ENCODE measurements at places on chromosomes 1 and 21. TPM values are rescaled to one million over a fixed set of nuclear protein-coding genes. Genes with fewer than 3 reads are reported as not detected.

The FCGR3B gene
- total RNA-seq: not detected

The ACTL8 gene
- 0.06 TPM for total RNA-seq

The LCE6A gene
- total RNA-seq: not detected

The HEYL gene
- not detected for total RNA-seq

The ECM1 gene
- total RNA-seq: 27.5 TPM

The TMEM200B gene
- 0.08 TPM for total RNA-seq

The FCRLB gene
- 0.51 TPM for total RNA-seq

The CASZ1 gene
- 0.17 TPM for total RNA-seq

The SPRR3 gene
- not detected for total RNA-seq

The SPTA1 gene
- total RNA-seq: 2.4 TPM

The PTAFR gene
- total RNA-seq: 0.04 TPM

The CRYAA gene
- not detected for total RNA-seq

The RXFP4 gene
- not detected for total RNA-seq

The F13B gene
- total RNA-seq: not detected

The GPR52 gene
- total RNA-seq: not detected

The LAMB3 gene
- 1.8 TPM for total RNA-seq

The FMO2 gene
- total RNA-seq: not detected

The GLIS1 gene
- 0.86 TPM for total RNA-seq

The OLIG1 gene
- not detected for total RNA-seq

The TPTE gene
- total RNA-seq: 3.7 TPM

The S100A7A gene
- total RNA-seq: not detected

The IL10 gene
- total RNA-seq: not detected

The MROH9 gene
- not detected for total RNA-seq

The PDC gene
- total RNA-seq: not detected

The FMO4 gene
- total RNA-seq: 5.8 TPM

The SKI gene
- total RNA-seq: 172 TPM

The A3GALT2 gene
- not detected for total RNA-seq

The WDR77 gene
- 62.6 TPM for total RNA-seq

The C1orf141 gene
- total RNA-seq: not detected

The ERICH3 gene
- total RNA-seq: 0.29 TPM

The ST7L gene
- 16.0 TPM for total RNA-seq

The B3GALT5 gene
- total RNA-seq: 0.33 TPM

The MATN1 gene
- total RNA-seq: 0.06 TPM

The FMN2 gene
- total RNA-seq: 5.2 TPM

The CFHR5 gene
- total RNA-seq: not detected

The KRTAP12-4 gene
- total RNA-seq: not detected

The LINGO4 gene
- total RNA-seq: not detected

The TMEM240 gene
- total RNA-seq: not detected

The IFNLR1 gene
- total RNA-seq: 0.21 TPM

The CD1C gene
- total RNA-seq: not detected

The SEMA6C gene
- 1.1 TPM for total RNA-seq

The ZSWIM5 gene
- total RNA-seq: 1.3 TPM

The CD53 gene
- 0.35 TPM for total RNA-seq

The ACKR1 gene
- not detected for total RNA-seq

The GIPC2 gene
- total RNA-seq: 0.02 TPM

The E2F2 gene
- total RNA-seq: 5.2 TPM

The CYYR1 gene
- total RNA-seq: not detected

The S100A7 gene
- total RNA-seq: not detected

The FALEC gene
- not detected for total RNA-seq

The CD247 gene
- total RNA-seq: not detected

The SPRR4 gene
- not detected for total RNA-seq

The AK4 gene
- total RNA-seq: 22.6 TPM

The HSD3B1 gene
- total RNA-seq: not detected

The SERINC2 gene
- 15.0 TPM for total RNA-seq

The C4BPB gene
- not detected for total RNA-seq

The NIT1 gene
- total RNA-seq: 36.6 TPM

The PRKAB2 gene
- 6.0 TPM for total RNA-seq

The TAF5L gene
- total RNA-seq: 10.7 TPM

The HCN3 gene
- not detected for total RNA-seq
